ENCODE measurements at places on chromosomes 3 and 15. TPM values are rescaled to one million over a fixed set of nuclear protein-coding genes. Genes with fewer than 3 reads are reported as not detected.

DNA sequence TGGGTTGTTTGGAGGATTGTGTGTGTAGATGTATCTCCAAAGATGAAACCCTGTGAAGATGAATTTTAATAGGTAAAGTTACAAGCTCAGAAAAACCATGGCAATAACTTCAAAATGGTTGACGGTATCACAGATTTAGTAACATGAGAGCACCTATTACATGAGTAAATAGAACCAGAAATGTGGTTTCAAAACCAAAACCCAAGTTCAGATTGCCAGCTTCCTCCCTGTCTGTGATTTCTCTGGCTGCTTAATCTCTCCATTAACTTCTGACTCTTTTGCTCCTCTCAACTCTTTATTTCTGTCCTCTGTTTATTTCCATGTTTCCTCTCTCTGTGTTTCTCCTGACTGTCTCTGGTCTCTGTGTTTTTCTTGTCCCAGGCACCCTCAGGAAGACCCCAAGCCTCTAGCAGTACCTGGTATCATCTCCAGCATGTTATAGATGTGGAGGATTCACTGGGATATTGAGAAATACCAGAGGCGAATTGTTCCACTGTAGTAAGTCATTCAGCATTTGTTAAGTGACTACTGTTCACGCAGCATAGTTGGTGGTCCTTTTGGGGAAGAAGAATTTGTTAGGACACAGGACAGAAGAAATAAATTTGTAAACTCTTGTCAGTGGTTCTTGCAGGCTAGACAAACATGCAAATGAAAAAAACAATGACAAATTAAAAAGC lies 138.8 kb downstream of the BBX start:
- DNase-seq, result no peak

GRCh38 chr15:74242441-74243185 lies 6.5 kb downstream of the CCDC33 start:
- no peak for DNase-seq

- no peak for DNase-seq
These were observed 339.1 kb upstream of the RGMA start for GRCh38 chr15:93428150-93428549.

- no peak for DNase-seq
These were observed 31.6 kb upstream of the PCSK6 start for GRCh38 chr15:101521069-101521468.

DNA sequence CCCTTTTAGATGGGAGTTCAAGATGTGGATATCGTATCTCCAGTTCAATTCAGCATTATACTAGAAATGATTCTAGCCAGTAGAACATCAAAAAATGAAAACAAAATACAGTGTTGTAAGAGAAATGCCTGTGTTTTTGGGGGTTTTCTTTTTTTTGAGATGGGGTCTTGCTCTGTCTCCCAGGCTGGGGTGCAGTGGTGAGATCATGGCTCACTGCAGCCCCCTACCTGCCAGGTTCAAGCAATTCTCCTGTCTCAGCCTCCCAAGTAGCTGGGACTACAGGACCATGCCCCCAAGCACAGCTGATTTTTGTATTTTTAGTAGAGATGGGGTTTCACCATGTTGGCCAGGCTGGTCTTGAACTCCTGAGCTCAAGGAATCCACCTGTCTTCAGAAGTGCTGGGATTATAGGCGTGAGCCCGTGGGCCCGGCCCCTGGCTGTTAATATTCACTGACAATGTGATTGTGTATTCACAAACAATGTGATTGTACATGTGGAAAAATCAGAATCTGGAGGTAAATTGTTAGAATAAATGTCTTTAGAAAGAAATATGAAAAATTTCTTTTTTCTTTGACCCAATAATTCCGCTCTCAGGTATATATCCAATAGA lies 59.0 kb downstream of the ARIH1 start:
- peak; percentile 5 for DNase-seq

DNA sequence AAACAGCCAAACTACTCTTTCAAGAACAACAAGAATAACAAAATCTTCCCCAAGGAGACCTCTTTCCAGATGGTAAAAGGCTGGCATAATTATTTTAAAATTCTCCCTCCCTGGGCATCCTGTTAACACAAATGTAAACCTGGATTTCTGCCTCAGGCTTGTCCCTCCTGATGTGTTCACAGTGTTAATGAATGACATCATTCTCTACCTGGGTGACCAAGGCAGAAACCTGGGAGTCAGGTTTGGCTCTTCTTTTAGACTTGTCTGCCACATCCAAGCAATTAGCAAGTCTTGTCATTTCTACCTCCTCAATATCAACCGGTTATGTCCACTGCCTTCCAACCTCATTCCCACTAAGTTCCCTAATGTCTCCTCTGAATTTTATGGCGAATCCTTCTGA lies 368.7 kb upstream of the TBL1XR1 start:
- no peak for DNase-seq

DNA sequence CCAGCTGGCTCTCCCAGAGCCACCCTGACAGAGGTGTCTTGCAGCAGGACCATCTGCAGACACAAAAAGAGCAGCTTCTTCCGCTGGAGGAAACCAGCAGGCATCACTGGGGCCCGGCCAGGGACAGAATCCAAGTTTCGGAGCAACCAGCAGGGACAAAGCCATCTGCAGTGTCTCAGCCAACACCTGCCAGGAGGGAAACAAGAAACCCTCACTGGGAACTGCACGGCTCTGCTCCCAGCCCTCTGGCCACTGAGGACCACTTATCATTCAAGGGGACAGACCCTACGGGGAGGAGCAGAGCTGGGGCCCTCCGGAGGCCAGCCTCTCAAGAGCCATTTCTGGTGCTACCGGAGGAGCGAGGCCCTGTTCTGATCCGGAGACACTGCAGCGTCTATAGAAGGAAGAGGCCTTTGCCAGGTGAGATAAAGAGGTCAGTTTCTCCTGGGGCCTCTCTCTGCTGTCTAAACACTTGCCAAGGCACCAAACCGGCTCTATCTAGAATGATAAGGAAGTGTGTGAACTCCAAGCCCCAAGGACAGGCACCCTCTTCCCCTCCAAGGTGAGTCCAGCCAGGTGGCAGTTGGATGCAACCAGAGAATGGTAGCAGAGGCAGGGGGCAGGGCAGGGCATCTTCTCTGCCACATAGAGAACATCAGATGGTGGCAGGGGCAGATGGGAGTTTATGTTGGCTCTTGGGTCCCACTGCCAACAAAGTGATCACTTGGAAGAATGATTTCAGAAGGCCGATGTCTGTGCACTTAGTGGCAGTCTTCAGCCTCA lies 89.0 kb downstream of the CHSY1 start:
- DNase-seq, result no peak

- DNase-seq, result peak; percentile 68
These were observed 139.3 kb downstream of the FOXP1 start for GRCh38 chr3:71444028-71444860.

GRCh38 chr3:161100994-161101393 lies 4.2 kb downstream of the B3GALNT1 start:
- DNase-seq, result no peak

DNA sequence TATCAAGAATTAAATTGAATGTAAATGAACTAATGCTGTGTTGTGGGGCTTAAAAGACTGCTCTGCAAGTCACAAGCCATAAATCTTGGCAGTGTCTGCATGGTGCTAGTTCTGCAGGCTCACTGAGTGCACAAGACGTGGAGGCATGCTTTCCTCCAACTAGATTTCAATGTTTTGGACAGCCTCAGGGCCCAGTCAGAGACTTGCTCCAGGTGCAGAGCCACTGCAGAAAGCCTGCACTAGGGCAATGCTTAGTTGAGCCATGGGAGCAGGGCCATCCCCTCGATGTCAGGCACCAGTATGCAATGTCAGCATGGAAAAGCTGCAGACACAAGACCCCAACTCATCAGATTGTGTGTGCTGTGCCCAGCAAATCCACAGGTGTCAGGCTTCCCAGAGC lies 234.5 kb upstream of the CDIN1 start:
- no peak for DNase-seq

The LARP6 gene
- 6.3 TPM for total RNA-seq

The RARRES1 gene
- 2.4 TPM for total RNA-seq

Data from thymus (tissue), 14 donors.